ENCODE measurements at places on chromosomes 1 and 21.
A peak's percentile ranks its signal among the peaks of the same experiment; 100 is the strongest.

- DNase-seq, result no peak
Observed at GRCh38 chr21:29382030-29382654, 83.4 kb downstream of the BACH1 start.

GRCh38 chr1:53573931-53574330, 114.7 kb downstream of the DMRTB1 start:
- peak; percentile 73 for DNase-seq

DNA sequence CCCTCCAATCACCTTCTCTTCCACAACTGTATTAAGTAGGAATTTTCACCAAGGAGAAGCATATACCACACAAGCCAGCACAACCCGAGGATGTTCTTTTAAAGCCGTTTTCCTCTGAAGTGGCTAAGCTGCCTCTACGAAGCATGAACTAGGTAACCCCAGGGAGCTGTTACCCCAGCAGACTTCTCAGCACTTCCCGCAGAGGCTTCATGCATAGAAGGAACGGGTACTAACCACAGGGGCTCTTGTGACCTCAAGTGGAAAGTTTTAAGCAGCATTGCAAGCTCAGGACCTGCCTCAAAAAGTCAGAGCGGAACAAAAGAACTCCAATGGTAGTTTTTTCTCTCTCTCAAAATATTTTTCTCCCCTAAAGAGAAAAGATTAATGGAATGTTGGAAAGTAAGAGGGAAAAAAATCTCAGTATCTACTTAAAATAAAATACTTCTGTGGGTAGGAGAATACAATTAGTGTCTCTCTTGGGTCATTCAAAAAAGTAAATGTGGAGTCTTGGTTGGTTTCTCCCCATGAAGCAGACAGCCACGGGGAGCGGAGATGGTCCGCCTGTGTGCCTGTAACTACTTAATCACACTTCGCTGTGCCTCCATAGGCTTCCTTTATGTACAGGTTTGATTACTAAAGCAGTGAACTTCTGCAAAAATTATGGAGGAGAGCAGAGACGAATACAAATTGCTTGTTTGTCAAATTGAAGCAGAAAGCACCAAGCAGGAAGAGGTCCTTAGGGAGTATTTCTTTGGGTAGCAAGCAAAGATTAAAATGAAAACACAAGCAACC, 40.9 kb downstream of the STX6 start:
- DNase-seq, result no peak

- DNase-seq, result no peak
Observed at GRCh38 chr1:209319549-209319948, 264.0 kb upstream of the CAMK1G start.

All from NCI-H1694 (cell line).